Activated naive CD8-positive, alpha-beta T cell treated with anti-CD3 and anti-CD28 coated beads for 36 hours (primary cell): ENCODE measurements at places on chromosomes 5 and 9. TPM values are rescaled to one million over a fixed set of nuclear protein-coding genes. Genes with fewer than 3 reads are reported as not detected.

Gene ZNF454
- total RNA-seq = not detected

Gene PAEP
- total RNA-seq = not detected

Gene CDC23
- total RNA-seq = 51.5 TPM

Gene SLC1A1
- 0.10 TPM for total RNA-seq

Gene F2RL1
- total RNA-seq = 2.9 TPM

Gene TAL2
- not detected for total RNA-seq

Gene RGS7BP
- total RNA-seq = not detected

Gene PCDHB15
- not detected for total RNA-seq

Gene ZER1
- 14.4 TPM for total RNA-seq

- DNase-seq = no peak
Observed at GRCh38 chr9:72726947-72727346, 205.5 kb downstream of the TMC1 start.

DNA sequence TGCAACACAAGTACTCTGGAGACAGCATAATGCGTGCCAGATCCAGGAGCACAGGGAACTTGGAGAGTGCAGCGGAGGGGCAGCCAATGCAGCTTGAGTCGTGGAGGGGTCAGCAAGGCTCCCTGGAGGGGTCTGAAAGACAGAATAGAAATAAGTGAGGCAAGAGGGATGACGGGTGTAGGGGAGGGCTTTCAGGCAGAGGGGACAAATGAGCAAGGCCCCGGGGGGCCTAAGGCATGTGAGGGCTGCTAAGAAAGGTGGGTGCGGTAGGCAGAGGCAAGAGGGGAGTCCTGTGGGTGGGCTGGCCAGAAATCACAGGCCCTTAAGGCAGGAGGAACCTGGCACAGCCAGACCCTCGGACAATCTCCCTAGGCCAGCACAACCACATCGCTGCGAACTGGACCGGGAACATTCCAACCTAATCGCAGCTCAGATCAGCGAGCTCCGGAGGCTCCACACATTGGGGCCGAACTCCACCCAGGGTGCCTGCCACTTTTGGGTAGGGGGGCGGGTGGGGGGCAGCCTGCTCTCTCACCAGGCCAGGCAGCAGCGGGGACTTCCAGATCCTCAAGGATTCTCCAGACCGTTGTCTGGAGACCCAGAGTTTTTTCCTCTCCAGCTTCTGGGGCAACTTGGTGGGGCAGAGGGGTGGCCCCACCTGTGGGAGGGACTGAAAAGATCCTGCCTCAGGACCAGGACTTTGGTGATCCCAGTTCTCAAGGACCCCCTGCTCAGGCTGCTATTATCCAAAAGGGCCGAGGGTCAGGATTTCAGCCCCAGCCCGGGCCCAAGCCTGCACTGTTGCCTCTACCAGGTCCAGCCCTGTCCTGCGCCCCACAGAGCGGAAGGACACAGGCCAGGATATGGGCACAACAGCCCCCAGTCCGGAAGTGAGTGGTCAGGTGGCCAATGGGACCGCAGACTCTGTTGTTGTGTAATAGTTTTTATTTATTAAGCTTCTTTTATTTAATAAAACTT lies 22.7 kb upstream of the CYSTM1 start:
- DNase-seq = no peak

DNA sequence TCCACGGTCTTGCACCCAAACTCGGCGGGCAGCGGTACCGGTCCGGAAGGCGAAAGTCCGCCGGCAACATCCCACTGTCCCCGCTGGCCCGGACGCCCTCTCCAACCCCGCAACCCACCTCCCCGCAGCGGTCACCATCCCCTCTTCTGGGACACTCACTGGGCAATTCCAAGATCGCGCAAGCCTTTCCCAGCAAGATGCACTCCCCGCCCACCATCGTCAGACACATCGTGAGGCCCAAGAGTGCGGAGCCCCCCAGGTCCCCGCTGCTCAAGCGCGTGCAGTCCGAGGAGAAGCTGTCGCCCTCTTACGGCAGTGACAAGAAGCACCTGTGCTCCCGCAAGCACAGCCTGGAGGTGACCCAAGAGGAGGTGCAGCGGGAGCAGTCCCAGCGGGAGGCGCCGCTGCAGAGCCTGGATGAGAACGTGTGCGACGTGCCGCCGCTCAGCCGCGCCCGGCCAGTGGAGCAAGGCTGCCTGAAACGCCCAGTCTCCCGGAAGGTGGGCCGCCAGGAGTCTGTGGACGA lies 33.3 kb downstream of the CD180 start:
- DNase-seq = no peak

- peak; percentile 58 for DNase-seq
Observed at GRCh38 chr5:431001-431710, 11.8 kb upstream of the EXOC3 start.

DNA sequence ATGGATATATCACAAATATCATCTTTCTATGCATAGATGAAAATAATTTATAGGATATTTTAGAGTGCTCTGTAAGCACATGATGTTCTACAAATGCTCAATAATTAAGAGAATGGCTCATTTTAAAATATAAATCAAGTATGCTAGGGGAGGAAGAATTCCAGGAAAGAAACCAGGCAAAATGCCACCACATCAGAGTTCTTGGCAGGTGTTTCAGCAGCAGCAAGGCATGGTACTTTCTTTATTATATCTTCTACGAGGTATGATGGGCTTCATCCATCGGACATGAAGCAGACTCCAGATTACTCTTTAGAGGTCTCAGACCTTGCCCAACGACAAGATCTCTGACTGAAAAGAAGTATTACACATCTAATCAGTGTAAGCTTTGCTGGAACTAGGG lies 316.3 kb upstream of the ARRDC3 start:
- no peak for DNase-seq

DNA sequence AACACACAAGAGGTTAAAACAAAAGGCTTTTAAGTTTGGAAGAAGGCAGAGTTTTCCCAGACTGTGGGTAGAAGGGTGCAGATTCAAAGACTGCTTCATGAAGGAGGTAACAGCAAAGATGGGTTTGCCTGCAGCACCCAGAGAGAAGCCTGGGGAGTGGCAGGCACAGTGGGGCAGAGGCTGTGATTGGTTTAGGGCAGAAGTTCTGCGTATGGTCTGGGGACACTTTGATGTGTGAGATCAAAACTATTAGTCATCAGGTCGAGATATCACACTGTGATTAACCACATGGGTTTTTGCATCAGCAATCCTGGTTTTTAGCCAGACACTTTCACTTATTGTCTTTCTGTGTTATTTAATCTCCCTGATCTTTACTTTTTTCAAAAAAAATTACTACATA lies 188.8 kb upstream of the GLRA1 start:
- DNase-seq = peak; percentile 70

DNA sequence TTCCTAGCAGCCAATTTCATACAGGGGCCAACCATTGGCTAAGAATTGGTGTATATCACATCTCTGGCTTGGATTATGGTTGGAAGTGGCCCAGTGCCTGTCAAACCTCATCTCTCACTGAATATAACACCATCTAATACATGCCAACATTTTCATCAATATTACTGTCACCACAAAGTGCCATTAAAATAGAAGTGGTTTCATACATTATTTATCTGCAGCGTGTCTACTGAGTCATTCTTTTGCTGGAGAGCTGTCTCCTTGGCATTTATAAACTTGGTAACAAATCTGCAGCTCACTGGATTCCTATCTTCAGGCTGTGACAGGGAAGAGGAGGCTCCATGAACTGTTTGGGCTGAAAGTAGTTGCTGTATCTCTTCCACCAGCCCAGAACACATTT lies 70.9 kb downstream of the PTTG1 start:
- no peak for DNase-seq

- no peak for DNase-seq
Observed at GRCh38 chr9:5857928-5858327, 25.0 kb upstream of the ERMP1 start.

DNA sequence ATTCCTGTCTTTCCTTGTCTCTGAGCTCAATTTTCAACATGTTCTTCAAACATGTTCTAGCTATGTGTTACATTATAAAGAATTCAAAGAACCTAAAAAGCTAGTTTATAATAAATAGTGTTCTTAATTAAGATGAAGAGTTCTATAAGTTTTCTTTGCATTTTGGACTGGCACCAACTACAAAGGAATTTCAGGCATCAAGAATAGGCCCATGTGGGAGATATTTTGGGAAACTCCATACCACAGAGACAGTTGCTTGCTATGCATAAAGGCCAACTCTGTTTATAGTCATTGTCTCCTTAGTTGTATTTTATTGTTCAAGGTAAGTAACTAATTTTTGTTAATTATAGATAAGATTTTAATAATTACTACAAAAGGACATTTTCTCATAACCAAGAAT lies 4.5 kb downstream of the SLF1 start:
- no peak for DNase-seq

DNA sequence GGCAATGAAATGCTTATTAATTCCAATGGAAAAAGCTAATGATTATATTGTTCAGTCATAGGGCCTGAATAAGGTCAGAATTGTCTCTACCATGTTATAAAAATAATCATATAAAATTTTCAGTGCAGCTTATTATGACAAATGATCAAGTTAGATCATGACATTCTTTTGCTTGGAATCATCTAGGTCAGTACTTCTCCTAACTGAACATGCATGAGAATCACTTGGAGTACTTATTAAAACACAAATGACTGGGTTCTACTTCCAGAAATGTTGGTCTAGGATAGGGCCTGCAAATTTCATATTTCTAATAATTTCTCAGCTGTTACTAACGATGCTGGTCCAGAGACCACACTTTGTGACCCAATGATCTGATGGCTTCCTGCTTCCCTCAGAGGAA lies 806.0 kb upstream of the ZNF608 start:
- DNase-seq = no peak

DNA sequence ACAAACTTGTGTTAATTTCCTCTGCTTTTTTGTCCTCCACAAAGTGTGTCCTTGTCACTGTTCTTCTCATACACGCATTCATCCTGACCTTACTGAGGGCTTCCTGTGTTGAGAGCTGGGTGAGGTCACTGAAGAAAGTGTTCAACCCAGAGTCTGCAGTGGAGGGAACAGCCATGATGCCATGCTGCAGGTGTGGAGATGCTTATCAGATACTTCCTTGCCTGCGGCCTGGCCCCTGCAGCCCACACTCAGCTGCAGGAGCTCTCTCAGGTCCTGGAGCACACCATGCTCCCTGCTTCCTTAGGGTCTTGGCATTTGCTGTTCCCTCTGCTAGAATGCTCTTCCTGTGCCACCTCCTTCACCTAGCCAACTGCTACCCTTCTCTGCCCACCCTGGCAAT lies 108.1 kb upstream of the SPRY4 start:
- DNase-seq = peak; percentile 18

DNA sequence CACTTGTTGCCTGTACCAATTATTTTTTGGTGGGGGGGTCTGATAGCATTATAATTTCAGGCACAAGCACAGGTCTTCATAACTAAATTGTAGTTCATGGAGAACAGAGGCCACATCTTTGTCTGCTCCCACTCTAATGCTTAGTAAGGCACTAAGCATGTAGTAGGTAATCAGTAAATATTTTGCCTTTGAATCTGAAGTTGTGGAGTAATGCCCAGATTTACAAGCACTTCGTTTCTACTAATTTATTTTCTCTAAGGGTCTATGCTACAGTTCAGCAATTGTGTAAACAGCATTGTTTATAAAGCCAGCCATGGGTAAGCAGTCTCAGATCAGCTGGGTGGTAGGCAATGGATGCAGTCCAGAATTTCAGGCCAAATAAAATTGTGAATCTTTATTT lies 78.6 kb downstream of the GRIA1 start:
- DNase-seq = no peak

DNA sequence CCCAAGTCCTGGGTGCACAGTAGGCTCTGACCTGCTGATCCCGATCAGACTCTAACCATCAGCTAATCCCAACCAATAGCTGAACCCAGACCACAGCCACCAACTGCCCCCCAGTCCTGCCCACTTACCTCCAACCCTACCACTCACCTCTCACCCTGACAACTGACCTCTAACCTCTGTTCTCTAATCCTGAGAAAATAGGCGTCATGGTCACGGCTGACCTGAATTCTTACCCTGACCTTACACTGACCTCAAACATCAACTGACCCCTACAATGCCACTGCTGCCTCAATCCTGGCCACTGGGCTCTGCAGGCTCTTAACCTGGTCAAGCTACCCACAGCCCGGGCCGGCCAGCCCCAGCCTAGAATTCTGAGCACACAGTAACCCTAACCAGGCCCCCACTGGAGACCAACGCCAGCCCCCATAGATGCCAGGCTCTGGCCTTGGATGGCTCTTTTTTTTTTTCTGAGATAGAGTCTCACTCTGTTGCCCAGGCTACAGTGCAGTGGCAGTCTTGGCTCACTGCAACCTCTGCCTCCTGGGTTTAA lies 63.8 kb upstream of the ASS1 start:
- no peak for DNase-seq

- no peak for DNase-seq
Observed at GRCh38 chr9:123445116-123445515, 89.1 kb downstream of the CRB2 start.

- no peak for DNase-seq
Observed at GRCh38 chr9:137989156-137989555, 111.6 kb downstream of the CACNA1B start.

DNA sequence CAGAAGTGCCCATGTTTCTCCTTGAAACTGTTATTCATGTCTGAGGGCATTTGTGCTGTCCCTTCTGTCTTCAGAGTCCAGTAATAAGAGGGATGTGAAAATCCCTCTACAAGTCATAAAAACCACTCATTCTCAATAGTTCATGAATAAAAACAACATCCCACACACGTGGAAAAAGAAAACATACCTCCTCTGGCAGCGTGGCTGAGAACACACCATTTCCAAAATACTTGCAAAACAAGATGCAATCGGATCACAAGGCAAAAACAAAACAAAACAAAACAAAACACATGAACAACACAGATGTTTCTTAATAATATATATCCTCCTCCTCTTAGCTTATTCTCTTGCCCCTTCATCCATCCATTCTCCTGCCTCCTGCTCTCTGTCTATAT lies 71.0 kb upstream of the EQTN start:
- DNase-seq = no peak

- no peak for DNase-seq
Observed at GRCh38 chr9:2151171-2151570, 136.0 kb downstream of the SMARCA2 start.

GRCh38 chr5:65366655-65367054 lies 115.1 kb downstream of the ADAMTS6 start:
- DNase-seq = no peak

GRCh38 chr9:95820074-95820473 lies 55.4 kb upstream of the ERCC6L2 start:
- DNase-seq = no peak

DNA sequence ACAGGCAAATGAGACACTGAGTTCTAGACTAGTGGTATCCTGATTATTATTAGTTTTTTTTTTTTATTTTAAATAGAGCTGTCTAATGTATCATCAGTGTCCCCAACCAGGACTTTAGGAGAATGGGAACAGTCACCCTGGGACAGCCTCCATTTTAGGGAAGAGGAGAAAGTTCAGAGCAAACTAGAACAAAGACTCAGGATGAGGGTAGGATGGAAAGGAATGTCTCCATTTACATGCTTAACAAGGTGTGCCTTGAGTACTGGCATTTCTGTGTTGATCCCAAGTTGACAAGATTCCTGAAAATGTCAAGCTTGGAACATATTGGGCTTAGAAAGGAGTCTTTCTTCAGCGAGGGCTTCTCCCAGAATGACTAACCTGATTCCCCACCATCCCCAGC lies 223.5 kb downstream of the ARRDC3 start:
- no peak for DNase-seq
